GM06990 (cell line): ENCODE measurements at places on chromosomes 12 and 14.

DNA sequence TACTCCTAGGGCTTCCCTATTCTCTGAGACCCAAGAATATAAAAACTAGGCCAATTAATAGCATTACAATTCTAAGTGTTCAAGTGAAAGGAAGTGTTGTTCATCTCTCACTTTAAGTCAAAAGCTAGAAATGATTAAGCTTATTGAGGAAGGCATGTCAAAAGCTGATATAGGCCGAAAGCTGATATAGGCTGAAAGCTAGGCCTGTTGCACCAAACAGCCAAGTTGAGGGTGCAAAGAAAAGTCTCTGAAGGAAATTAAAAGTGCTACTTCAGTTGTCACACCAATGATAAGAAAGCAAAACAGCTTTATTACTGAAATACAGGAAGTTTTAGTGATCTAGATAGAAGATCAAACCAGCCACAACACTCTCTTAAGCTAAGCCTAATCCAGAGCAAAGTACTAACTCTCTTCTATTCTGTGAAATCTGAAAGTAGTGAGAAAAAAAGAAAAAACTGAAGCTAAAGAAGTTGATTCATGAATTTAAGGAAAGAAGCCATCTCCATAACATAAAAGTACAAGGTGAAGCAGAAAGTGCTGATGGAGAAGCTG is 68.9 kb downstream of the SLC6A15 start:
- DNase-seq = no peak

DNA sequence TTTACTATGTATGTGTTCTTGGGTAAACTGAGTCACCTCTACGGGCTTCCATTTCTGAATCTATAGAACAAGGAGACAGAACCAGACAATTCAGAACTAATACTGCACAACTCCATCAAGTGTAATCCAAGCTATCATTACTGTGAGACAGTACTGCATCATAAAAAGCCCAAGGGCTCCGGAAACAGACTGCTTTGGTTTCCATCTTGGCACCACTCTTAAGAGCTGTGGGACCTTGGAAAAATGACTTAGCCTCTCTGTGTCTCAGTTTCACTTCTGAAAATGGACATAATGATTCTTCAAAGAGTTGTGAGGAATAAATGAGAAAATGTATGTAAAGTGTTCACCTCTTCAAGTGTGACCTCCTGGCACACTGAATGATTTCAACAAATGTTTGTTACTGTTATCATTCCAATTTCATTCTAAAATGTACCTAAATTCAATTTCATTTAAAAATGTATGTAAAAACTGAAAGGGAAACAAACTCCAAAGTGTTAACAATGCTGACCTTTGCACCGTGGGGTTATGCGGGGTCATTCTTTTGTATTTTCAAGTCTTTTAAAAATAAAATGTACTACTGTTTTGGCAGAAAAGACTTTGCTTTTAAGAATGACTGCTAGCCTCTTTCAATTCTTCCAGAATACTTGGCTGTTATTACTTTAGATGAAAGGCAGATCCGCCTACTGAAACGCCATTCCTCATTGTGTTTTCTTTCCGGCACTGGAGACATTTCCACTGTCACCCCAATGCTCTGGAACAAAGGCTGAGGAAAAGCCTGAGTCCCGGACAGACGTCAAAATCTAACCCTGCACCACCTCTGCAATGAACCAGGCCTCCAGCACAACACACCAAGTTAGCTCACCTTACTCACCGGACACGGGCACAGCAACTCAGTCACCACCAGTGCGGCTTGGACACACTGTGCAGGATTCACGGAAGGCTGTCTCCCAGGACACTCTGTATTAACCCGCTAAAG is 62.8 kb downstream of the TMCC3 start:
- no peak for DNase-seq

DNA sequence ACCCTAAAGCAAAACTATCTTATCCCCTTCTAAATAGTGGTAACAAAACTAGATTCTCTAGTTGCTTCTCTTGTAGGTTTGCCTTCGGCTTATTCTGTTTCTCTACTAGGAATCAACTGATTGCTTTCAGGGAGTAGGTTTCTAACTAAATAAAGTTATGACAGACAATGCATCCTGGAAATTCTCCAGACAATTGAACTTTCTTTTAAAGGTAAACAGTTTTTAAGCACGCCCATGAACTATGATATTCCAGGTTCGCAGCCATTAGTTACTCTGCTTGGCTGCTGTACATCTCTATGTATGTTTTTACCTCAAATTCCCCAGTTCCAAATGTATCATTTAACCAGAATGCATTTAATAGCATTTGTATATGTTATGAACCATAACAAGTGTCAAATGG is 23.9 kb downstream of the EIF2S3B start:
- no peak for DNase-seq

DNA sequence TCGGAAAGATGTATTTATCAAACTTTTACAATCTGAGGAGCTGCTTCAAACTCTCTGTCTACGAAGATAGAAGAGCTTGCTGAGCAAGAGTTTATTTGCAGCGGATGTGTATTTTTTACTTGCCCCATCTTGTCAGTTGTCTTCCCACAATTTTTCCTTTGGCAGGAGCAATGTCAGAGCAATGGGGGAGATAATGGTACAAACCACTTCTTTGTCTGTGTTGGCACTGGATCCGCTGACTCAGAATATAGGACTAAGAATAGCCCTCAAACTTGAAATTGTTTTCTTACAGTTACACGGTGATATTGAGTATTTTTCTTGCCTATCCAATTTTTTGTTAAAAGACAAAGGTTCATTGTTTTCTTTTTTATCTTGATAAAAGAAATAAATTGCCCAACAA is 27.6 kb downstream of the HELB start:
- DNase-seq = no peak

- DNase-seq = no peak
Observed at GRCh38 chr12:111975161-111975931, 37.6 kb downstream of the TMEM116 start.

DNA sequence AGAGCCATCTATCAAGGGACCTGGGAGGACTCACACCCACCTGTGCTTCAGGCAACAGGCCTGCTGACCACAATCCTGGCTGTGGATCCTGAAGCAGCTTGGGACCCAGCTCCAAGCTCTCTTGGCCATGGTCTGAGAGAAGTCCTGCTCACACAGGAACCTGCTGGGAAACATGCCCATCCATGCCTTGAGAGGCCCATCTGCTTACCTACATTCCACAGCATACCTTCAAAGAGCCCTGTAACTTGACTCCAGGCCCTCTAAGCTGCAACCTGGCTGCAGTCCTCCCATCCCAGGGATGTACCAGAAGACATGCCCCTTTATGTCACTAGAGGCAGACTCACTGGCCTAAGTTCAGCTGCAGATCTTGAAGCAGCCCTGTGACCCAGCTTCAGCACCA is 61.7 kb upstream of the AMIGO2 start:
- DNase-seq = no peak

GRCh38 chr14:102235275-102235897 is 69.6 kb downstream of the MOK start:
- DNase-seq = no peak

GRCh38 chr14:59428581-59429012 is 36.6 kb downstream of the GPR135 start:
- no peak for DNase-seq

DNA sequence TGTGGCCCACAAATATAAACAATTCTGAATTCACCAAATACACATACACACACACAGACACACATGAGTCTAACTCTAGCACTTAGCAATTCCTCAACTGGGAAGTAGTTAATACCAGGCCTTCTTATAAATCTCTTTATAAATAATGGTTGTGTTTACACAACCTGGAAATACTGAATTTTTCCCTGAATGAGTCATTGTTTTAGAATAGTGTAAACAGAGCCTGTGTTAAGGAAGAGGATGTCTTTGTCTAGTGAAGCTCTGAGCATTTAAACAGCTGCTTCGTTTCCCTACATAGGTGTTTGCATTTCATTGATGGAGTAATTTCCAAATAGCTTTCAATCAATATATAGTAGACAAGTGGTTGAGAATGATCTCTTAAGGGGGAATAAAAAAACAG is 218.8 kb downstream of the BTG1 start:
- no peak for DNase-seq

DNA sequence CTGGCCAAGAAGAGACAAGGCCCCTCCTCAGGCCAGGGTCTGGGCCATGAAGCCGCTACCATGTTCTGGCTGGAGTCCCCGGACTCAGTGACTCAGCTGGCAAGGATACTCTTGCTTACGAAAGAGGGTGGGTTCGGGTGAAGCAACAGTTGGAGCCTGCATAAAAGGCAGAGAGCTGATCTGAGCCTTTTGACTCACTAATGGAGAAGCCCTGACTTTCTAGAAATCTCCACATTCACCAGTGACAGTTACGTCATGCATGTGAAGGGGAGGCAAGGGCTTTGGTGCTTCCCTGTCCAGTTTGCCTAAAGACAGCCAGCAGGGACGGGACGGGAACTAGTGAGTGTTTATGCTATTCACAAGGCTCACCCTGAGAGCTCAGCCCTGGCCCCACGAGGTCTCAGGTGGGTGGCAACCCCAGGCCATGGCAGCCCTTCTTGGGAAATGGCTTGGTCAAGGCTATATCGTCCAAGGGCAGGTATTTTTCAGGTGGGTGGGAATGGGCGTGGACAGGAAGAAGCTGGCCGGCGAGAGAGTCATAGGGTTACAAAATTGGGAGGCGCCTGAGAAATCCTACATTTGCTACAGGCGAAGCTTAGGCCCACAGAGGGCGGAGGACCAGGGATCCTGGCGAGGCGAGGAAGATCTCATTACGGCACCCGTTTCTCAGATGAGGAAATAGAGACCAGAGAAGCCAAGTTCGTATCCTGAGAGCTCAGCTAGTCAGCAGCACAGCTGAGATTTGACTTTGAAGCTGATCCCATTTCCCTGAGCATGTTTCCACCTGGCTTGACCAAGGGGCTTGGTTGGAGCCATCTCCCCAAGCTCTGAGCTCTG is 314.6 kb downstream of the BCL11B start:
- DNase-seq = no peak

GRCh38 chr12:12486661-12487240 is 75.9 kb downstream of the DUSP16 start:
- peak; percentile 28 for DNase-seq

- DNase-seq = no peak
Observed at GRCh38 chr14:65993996-65994395, 492.2 kb upstream of the CCDC196 start.

DNA sequence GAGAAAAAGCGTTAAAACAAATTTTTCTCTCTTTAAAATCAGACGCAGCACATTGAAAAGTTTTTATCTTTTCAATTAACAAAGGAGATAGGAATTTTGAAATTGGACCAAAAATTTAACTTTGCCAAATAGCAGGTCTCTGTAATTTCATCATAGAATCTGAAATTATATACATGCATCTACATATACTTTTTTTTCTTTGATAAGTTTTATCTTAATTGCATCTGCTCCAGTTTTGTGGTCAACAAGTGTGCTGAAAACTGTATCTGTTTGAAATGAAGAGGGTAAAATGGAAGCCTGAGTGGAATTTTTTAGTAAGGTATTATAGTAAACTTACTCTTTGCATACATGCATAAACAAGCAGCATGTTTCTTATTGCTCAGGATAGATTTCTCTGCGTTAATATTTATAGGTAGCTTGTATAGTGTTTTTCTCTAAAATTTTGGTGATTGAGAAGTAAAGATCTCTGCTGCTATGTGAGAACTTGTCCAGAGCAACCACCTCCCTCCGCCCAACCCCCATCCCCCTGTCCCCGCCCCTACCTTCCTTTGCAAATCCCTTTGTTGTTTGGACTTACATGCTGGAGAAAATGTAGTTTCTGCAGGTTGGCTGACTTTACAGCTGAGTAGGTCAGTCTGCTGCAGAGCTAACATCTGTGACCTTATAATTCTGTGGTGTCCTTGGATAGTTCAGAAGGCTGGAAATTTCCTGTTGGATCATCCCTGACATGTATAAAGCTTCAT is 64.6 kb downstream of the VRK1 start:
- DNase-seq = no peak

GRCh38 chr12:52872644-52873389 is 24.0 kb upstream of the KRT78 start:
- no peak for DNase-seq

GRCh38 chr12:22046968-22047390 is 961 bp downstream of the CMAS start:
- DNase-seq = no peak

DNA sequence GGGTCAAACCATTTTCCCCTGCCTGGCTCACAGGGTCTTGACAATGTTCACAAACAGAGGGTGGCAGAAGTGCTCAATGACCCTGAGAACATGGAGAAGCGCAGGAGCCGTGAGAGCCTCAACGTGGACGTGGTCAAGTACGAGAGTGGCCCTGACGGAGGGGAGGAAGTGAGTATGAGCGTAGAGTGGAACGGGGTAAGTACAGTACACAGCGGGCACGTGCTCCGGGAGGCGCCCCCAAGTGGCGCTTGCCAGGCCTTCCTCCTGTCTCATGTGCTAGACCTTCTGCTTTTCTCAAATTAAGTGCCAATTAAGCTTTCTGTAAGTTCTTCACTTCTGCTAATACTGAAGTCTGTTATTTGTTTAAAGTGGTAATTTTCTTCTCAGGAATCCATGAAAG is 35.9 kb downstream of the XRCC3 start:
- peak; percentile 69 for DNase-seq
